ENCODE measurements at places on chromosomes 12 and 14. TPM values are rescaled to one million over a fixed set of nuclear protein-coding genes. Genes with fewer than 3 reads are reported as not detected.

- DNase-seq = no peak
These were observed 8.2 kb upstream of the ESPL1 start for GRCh38 chr12:53259891-53260290.

The IL26 gene
- total RNA-seq = not detected

GRCh38 chr12:124720004-124720680, 143.5 kb downstream of the SCARB1 start:
- DNase-seq = no peak

GRCh38 chr12:65532764-65533163, 254.3 kb downstream of the MSRB3 start:
- DNase-seq = no peak

DNA sequence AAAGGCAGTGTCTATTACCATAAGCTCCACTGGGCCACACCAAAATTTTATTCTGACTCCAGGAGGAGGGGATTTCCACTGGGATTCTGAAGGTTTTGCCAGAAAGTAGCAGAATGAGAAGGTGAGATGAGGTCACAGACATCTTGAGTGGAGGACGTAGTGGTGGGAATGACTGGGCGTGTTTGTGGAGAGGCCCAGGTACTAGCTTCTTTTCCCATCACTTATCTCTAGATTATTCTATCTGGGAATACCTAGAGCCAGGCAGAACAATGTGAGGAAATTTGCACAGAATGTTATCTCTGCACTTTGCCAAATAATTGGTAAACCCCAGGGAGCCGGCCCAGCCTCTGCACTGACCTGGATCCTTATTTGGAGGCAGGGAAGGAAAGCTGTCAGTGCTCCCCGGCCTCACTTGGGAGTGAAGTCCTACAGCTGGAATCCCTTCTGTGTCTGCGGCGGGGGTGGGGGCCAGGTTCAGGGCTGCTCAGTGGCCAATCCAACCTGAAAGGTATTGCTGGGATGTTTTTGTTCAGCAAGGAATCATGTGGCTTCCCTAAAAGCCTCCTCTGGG, 129.4 kb downstream of the C12orf75 start:
- DNase-seq = no peak

DNA sequence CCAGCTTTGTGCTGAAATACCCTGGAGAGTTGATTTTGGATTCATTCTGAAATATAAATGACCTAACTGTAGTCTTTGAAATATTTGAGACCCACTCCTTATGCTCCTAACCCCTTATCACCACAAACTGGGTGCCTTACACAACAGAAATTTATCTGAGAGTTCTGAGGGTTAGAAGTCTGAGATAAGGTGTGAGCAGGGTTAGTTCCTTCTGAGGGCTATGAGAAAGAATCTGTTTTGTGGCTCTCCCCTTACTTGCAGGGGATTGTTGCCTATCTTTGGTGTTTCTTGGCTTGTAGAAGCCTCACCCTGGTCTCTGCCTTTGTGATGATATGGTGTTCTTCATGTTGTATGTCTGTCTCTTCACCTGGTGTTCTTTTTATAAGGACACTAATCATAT, 91.7 kb downstream of the DERA start:
- DNase-seq = no peak

GRCh38 chr12:121005346-121005815, 10.9 kb downstream of the C12orf43 start:
- peak; percentile 57 for DNase-seq

The DAO gene
- total RNA-seq = not detected

The RNASE1 gene
- 2.2 TPM for total RNA-seq

The KRT72 gene
- total RNA-seq = not detected

DNA sequence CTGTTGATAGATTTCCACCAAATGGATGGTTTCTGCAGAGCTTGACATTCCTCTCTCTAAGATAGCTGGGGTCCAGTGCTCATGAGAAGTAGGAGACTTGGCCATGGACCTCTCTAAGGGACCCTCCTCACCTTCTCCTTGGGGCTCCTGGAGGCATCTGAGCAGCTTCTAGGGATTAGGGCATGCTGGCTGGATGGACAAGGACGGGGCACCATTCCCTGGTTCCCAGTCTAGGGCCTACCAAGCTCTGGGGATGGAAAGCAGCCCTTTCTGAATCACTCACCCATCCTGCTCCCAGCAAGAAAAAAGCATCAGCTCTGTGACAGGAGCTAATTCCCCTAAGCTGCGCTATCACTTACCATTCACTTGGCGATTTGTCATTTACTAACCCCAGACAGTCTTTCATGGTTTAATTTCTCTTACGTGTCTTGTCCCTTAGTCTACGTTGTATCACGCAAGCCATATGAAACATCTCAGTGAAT, 39.5 kb downstream of the VWF start:
- no peak for DNase-seq

The ST8SIA1 gene
- total RNA-seq = 4.4 TPM

DNA sequence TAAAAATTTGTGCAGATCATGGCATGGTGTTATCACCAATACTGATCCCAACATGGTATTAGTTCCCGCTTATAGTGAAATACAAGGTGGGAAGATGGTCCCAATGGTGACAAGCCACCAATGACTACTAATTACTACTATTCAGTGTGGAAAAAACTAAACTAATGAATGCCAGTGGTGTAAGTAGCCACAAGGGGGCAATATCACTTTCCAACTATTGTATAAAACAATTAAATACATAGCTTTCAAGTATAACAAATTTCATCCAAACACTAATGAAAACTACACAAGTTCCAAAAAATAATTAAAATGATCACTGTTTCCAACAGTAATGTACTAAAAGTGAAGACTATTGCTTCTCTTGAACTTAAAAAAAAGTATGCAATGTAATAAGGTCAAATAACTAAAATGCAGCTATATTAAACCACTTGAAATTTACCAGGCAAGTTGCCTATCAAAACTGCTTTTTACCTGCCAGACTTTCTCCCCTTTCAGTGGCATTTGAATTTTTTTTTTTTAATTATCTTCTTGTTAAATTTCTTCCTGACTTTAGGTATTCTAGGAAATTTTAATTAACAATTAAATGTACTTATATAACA, 58.0 kb downstream of the PAPLN start:
- no peak for DNase-seq

GRCh38 chr14:76491172-76491930, 115.4 kb downstream of the ESRRB start:
- DNase-seq = no peak

- peak; percentile 49 for DNase-seq
These were observed 471 bp downstream of the MTRFR start for GRCh38 chr12:123233505-123234308.

The DEGS2 gene
- total RNA-seq = 0.61 TPM

The CCDC88C gene
- total RNA-seq = 57.7 TPM

DNA sequence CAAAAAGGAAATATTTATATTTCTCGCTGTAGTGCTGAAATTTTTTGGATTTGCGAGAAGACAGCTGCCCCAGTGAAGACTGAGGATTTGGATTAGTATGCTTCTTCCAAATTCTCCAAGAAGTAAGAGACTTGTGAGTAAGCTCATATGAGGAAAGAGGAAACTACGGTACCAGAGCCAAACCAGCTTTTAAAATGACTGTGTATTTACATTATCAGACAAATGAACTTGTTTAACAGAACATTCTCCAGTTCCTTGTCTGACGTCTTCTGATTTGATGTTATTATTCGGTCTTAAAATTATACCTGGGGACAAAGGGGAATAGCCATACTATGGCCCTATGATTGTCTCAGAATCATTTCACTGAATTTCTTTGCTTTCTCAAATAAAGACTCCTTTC, 8.0 kb downstream of the CLEC12B start:
- DNase-seq = no peak

DNA sequence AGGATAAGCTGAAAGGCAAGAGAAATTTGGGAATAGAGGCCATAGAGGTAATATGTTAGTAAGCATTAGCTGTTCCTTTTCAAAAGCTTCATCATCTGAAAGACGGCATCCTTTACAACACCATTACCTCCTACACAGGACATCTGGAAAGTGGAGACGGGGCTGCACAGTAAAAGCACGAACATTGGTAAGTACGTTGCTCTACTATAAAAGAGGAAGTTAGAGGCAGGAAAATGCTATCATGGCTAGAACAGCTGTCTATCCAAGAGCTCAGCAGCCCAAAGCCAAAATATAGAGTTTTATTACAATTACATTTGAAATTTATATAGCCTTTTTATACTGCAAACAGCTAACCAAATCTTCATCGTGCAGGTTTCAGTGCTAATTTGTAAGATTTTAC, 172.3 kb upstream of the GRIP1 start:
- no peak for DNase-seq

The TCL1A gene
- 0.65 TPM for total RNA-seq

- DNase-seq = peak; percentile 88
These were observed 29.0 kb downstream of the SERPINA11 start for GRCh38 chr14:94423453-94424056.

DNA sequence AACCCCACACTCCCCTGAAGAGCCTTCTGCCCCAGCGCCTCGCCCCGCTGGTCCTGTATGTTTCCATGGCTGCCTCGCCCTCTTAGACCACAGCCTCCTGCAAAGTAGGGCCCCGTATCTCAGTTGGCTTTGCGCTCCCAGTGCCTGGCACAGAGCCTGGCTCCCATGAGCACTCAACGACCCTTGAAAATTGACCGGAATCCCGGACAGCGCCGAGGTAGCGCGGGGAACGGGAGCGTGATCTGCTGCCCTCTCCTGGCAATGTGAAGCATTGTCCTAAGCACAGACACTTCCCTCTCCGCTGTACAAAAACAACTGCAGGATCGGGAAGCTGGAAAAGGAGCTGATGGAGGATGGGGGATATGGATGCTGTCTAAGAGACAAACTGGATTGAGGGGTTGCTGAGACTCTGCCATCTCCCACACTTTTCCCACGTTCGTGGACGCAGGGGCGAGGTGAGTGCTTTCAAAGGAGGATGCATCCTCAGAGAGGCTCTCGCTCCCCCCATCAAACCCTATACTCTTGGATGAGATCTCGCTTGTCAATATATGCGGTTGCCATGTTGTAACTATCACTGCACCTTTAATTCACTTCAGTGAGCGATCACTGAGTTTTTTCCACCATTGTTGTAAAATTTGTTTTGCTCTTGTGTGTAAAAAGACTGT, 10.7 kb upstream of the FKBP4 start:
- DNase-seq = peak; percentile 88

- DNase-seq = no peak
These were observed 45.9 kb upstream of the IFNG-AS1 start for GRCh38 chr12:67943141-67943892.

DNA sequence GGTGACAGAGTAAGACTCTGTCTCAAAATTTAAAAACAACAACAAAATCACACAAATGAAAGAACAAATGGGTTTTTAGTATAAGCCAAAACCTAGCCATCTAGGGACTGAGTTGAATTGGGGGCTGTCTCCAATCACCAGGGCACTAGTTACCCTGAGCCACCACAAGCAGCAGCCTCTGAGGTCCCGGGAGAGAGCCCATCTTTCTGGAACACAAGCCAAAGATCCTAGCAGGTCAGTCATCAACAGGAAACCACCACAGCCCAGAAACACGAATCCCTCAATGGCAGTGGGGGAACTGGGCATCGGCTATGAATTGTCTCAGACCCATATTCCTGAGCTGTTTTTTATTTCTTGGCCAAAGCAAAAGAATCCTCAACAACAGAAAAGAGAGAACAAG, 75.3 kb downstream of the KDM2B start:
- DNase-seq = no peak

The TDRD9 gene
- total RNA-seq = not detected

DNA sequence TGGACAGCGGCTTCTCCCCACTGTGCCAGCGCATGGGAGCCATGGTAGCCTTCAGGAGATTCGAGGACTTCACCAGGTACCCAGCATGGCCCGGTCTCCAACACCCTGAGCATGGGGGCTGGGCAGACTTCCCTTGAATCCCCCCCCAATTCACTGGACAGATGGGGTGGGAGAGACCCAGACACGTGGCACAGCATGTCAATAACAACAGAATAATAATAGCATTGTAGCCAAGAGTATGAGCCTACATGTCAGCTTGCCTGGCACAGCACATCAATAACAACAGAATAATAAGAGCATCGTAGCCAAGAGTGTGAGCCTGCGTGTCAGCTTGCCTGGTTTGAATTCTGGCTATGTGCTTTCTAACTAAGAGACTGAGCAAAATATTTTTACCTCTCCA, 76.4 kb downstream of the FOXN4 start:
- DNase-seq = no peak

DNA sequence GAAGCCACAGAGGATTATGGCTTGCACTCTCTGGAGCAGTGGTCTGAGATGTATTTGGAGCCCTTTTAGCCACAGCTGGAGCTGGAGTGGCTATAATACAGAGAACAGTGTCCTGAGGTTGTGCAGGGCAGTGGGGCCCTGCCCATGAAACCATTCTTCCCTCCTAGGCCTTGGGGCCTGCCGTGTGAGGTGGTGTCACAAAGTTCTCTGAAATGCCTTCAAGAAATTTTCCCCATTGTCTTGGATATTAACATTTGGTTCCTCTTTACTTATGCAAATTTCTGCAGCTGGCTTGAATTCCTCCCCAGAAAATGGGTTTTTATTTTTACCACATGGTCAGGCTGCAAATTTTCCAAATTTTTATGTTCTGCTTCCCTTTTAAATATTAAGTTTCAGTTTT, 79.3 kb downstream of the UNC79 start:
- no peak for DNase-seq
